NCI-H1048 (cell line): ENCODE measurements at places on chromosomes 5 and 9.
A peak's percentile ranks its signal among the peaks of the same experiment; 100 is the strongest.

- no peak for DNase-seq
These were observed 74.4 kb upstream of the KIF2A start for GRCh38 chr5:62231576-62231975.

DNA sequence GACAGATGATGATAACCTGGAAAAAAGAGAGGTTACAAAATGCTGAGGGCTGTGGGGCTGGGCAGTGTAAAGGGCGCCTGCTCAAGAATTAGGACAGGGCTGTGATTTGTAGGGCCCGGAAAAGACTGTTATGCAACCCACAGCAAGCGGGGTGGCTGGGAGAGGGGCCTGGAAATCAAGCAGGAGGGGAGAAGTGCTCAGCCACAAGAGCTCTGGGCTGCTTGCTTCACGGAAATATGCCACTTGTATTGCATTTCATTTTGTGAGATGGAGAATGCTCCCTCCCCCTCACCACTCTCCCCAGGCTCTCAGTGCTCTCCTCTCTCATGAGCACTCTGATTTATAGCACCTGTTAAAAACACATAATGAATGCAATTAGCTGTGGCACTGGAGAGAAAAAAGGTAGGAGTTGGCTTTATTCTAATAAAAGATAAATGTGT is 8.4 kb upstream of the HAND1 start:
- no peak for DNase-seq

GRCh38 chr5:68710514-68710913 is 383.3 kb upstream of the SLC30A5 start:
- DNase-seq: no peak

- DNase-seq: no peak
These were observed 43.4 kb upstream of the PCSK5 start for GRCh38 chr9:75847085-75847484.

GRCh38 chr5:140806834-140807775 is at the start of gene PCDHA4:
TSS of gene PCDHA4 (plus strand) at chr5:140807068.
- DNase-seq: peak; percentile 48

- DNase-seq: no peak
These were observed 55.2 kb downstream of the CDH10 start for GRCh38 chr5:24589566-24589965.

DNA sequence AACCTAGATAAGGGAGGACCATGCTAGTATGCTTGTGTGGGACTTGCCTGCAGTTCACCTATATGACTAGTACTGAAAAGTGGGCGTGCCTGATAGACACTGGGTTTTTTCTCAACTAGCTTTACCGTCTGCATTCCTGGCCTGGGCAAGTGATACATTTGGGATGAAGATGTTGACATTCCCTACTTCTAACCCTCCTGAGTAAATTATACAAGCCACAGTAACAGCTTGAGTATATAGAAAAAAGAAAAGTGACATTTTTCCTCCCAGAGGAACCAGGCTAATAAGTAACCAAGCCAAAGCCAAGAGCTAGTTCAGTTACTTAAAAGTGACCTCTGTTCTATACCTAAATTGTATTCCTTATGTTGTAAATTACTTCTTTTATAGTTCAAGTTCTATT is 153.8 kb upstream of the CYLC2 start:
- DNase-seq: no peak

- DNase-seq: no peak
These were observed 43.2 kb downstream of the GARNL3 start for GRCh38 chr9:127307802-127308201.

DNA sequence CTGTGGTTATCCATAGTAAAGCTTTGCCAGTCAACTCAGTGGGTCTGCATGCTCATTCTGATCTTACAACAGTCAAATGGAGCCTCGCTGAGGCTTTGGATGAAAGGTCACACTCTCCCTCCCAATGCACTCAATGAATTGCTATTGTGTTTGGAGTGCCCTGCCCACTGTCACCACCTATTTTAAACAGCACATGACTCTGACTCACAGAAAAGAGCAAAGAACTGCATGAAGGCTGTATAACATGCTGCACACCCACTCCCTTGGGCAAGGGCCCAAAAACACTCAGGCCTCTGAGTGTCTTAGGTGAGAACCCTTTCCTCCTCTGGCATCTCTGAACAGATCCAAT is 118.7 kb upstream of the CCDC112 start:
- DNase-seq: no peak

GRCh38 chr5:82793808-82794419 is 283.3 kb downstream of the TMEM167A start:
- DNase-seq: no peak

- DNase-seq: no peak
These were observed 44.3 kb downstream of the GARNL3 start for GRCh38 chr9:127308652-127309434.

- no peak for DNase-seq
These were observed 613.6 kb upstream of the SEMA6A start for GRCh38 chr5:117188211-117188610.

DNA sequence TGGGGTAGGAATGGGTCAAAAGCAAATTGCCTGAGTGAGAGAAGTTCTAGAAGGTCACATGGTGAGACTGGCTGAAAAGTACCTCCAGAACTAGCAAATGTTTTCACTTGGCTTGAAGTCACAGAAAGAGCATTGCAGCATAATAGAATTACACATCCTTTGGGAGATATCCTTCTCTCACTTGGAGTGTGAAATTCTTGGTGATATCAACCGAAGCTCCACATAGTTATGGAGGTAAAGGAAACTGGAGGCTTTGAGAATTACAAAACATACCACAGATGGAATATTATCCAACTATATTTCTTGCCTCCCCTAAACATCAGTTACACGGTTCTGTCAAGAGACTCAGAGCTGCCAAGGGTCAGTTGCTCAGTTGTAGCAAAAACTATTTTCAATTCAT is 182.4 kb downstream of the SEMA5A start:
- no peak for DNase-seq

DNA sequence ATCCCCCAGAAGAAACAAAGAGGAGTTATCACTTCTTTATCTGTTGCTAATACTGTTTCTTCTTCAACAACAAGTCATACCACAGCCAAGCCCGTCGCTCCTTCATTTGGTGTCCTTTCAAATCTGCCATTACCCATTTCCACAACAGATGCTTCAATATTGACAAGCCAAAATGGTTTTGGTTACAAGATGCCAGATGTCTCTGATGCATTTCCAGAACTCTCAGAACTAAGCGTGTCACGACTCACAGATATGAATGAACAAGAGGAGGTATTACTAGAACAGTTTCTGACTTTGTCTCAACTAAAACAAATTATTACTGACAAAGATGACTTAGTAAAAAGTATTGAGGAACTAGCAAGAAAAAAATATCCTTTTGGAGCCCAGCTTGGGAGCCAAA is 16.0 kb upstream of the HAND1 start:
- DNase-seq: no peak
